Psoas muscle (tissue), 8 donors: ENCODE measurements at places on chromosomes 12 and 14. TPM values are rescaled to one million over a fixed set of nuclear protein-coding genes. Genes with fewer than 3 reads are reported as not detected.

RNASE4 gene
- total RNA-seq: 0.77 TPM

GRCh38 chr14:24198814-24199524, 3.7 kb upstream of the TM9SF1 start:
- no peak for DNase-seq

DEGS2 gene
- total RNA-seq: not detected

DNA sequence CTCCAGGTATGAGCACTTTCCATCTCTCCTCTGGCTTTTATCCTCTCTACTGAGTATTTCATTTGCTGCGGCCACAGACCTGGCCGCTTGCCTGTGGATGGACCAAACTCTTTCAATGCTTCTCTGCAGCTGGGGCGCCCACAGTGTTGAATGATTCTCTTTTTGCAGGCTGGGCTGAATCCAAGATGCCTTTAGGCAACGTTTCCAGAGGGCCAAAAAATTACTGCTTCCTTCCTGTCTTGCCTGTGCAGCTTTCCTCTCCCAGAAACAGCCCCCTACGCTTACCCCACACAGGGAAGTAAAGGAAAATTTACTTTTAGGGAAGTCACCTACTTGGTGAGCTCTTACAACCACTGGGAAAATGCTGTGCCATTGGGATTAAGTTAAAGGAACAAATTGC, 55.6 kb upstream of the JDP2 start:
- peak; percentile 66 for DNase-seq

GRCh38 chr14:102239231-102239630, 65.7 kb downstream of the MOK start:
- no peak for DNase-seq

- no peak for DNase-seq
Measured at GRCh38 chr12:100069795-100070194, 72.9 kb downstream of the BLTP3B start.
